NCI-H524 (cell line): ENCODE measurements at places on chromosomes 2 and 18.

GRCh38 chr18:36398419-36398818 is 100.9 kb downstream of the FHOD3 start:
- no peak for DNase-seq

DNA sequence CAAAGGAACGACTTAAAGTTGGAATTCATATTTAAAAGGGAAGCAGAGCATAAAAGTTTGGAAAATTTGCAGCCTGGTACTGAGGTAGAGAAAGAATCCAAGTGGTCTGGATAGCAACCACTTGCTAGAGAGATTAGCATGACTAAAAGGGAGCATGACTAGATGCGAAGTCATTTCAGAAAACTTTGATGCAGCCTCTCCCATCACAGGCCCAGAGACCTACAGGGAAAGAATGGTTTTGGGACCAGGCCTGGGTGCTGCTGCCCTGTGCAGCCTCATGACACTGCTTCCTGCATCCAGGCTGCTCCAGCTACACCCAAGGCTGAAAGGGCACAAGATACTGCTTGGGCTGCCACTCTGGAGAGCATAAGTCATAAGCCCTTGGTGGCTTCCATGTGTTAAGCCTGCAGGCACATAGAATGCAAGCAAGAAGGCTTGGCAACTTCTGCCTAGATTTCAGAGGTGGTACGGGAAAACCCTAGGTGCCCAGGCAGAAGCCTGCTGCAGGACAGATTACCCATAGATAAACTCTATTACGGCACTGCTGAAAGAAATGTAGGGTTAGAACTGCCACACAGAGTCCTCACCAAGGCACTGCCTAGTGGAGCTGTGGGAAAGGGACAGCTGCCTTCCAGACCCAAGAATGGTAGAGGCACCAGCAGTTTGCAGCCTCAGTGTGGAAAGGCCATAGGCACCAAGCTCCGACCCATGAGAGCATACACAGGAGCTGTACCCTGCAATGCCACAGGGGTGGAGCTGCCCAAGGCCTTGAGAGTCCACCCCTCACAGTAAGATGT is 12.6 kb upstream of the CHN1 start:
- DNase-seq, result no peak

GRCh38 chr2:152359573-152360363 is 24.8 kb downstream of the FMNL2 start:
- no peak for DNase-seq

GRCh38 chr18:9775178-9775577 is 67.1 kb downstream of the RAB31 start:
- DNase-seq, result no peak

DNA sequence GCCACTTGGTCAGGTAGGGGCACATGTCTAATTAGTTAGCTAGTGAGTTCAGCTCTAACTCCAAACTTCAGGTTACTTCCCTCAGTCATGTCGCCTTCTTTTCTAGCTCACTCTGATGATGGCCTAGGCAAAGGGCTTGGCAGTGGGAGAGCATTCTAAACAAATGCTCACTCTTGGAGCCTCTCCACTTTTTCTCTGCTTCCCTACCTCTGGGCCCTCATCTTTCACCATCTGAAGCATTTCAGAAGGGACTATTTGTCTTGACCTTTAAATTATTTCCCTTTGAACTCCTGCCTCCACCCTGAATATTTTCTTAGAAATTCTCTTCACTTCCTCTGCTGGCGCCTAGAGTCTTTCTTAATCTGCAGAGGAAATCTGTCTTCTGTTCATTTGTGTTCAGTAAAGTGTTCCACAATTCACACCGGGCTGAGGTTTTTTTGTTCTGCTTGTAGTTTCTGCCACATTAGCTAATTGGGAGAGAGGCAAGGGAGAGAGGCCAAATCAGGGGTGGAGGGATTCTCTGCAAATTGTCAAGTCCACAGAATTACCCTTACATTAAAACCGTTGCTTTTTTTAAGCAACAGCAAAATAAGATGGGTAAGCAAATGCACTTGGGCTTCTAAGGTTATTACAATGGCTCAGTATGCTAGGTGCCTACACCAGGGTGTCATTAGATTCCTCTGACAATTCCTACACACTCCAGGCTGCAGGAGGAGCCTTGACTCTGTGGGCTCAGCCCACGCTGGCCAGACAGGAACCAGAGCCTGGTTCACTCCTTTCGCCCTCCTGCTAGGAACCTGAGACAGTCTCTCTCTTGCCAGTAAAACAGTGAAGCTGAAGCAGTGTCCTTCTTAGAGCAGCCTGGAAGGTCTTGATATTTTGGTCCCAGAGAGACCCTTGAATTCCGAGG is 5.5 kb downstream of the MSGN1 start:
- DNase-seq, result no peak

DNA sequence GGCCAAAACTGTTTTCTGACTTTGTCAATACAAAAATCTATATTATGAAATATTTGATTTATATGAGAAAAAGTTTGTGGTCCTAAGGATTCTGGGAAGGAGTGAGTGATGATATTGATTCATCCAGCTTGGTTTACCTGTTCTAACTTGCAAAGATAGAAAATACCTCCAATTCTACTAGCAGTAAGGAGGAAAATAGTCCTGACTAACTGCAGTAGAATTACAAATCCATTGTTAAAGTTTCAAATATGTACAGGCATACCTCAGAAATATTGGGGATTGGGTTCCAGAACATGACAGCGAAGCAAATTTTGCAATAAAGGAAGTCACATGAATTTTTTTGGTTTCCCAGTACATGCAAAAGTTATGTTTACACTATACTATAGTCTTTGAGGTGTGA is 158.8 kb upstream of the CYRIA start:
- DNase-seq, result no peak

DNA sequence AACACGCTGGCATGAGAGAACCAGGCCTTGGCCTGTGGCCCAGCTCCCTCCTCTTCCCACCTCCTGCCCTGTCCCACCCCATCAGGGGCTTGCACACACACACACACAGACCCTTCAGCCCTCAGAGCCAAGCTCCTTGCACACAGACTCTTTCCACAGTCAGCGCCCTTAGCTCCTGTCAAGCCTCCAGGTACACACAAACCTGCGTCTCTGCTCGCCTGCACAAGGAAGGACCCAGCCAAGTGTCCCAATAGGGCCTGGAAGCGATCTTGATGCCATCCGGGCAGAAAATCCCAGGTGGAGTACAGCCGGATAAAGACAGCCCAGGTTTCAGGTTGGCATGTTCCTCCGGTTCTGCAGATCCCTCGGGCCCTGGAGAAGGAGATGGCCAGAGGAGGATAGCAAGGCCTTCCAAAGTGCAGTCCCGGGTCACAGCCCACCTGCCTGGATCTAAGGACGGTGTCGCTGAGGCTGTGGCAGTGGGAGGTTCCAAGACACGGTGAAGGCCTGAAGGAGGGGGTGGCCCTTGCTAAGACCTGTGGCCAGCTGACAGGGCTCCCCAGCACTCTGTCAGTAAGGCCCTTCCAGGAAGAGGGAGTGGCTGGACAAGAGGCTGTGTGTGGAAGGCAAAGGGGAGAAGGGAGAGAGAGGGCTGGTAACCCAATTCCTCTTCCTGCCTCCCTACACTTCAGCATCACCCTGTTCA is 18.5 kb upstream of the STEAP3 start:
- DNase-seq, result no peak

DNA sequence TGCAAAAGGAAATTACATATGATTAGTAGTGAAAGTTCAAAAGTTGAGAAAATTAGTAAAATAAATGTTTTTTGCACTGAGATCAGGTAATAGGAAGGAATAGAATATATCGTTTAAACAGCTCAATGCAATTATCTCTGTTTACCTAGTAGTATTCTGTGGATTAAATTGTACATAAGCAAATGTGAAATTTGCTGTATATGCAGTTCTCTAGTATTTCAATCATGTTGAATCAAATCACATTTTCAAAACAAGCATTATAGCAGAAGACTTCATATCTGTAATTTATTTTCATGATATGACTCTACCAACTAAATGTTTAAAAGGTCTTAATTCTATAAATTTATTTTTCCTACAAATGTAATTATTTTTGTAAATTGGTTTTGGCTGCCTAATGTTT is 31.6 kb downstream of the ITPRID2 start:
- DNase-seq, result no peak
